ENCODE measurements at places on chromosomes 11 and 22.

DNA sequence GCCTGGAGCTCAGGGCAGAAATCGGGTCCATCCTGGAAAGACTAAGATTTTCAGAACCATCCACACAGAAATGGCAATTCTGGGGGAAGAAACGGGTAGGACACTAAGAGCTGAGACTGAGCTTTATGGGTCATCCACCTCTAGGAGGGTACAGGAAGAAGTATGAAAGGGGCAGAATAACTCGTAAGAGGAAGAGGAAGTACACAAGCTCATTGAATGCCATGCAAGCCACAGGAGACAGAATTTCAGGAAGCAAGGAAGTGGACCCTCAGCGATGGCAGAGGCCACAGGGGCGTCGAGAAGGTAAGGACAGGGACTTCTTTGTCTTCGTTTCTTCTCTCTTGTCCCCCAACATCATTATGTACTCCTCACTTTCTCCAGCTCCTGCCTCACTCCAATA lies 169.6 kb downstream of the MAML2 start:
- DNase-seq: no peak

DNA sequence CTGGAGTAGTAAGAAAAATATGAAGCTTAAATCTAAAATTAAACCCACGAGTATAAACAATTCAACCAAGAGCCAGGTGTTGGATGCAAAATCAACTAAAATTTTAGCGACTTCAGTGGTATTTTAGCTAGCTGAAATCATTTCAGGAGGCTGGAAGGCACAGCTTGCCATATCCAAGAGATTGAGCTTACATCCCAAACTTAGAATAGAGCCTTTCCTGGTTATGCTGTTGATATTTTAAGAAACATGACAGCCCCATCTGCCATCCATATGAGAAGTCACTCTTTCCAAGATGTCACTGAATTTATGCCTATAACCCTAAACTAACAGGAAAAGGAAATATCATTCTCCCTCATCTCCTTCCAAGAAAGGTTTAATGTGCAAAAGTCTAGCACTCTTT lies 334.0 kb downstream of the KCNA4 start:
- DNase-seq: no peak

DNA sequence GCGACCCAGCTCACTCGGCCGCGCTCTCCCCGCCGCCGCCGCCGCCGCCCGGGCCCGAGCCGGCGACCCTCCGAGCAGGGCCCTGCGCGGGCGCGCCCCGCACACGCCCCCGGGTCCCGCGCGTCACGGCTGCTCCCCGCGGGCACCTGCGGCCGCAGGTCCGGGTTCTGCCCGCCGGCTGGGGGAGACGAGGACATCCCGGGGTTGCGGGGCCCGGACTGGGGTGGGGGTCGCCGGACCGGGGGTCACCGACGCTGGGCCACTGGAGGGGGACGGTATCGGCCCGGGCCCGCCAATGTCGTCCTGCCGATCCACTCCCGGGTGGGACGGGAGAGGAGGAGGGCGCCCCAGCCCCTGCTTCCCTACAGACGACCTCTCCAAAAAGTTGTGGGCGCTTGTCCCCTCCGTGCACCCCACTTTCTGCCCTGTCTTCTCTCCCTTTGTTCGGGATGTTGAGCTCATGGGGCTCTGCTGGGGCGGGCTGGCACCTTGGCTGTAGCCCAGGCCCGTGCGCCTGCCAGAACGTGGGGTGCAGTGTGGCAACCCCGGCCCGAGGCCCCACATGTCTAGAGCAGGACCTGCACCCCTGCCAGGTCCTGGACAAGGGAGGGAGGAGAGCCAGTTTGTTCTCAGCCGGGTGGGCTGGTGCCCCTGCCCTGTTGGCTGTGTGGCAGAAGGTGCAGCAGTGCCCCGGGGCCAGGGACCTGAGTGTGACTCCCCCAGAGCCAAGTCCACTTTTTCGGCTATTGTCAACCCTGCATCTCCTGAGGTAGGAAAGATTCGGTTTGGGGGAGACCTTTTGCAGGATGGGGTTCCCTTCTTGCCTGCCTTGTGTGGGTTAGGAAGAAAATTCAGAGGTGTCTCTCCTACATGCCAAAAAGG lies 40.2 kb upstream of the CELSR1 start:
- DNase-seq: no peak

- DNase-seq: no peak
Measured at GRCh38 chr22:36422287-36423014, 34.7 kb upstream of the MYH9 start.

DNA sequence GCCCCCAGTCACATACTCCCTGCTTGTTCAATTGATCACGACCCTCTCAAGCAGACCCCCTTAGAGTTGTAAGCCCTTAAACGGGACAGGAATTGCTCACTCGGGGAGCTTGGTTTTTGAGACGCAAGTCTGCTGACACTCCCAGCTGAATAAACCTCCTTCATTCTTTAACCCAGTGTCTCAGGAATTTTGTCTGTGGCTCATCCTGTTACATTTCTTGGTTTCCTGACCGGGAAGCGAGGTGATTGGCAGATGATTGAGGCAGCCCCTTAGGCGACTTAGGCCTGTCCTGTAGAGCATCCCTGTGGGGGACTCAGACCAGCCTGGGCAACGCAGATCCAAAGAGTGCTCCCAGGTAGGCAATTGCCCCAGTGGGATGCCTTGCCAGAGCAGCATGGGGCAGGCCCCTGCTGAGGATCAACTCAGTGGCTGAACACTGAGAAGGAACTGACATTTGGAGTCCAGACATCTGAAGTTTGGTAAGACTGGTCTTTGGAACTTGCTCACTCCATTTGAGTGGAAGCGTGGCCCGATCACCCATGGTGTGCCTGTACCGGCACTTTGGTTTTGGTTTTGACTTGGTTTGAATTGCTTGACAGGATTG lies 51.5 kb downstream of the NEU3 start:
- DNase-seq: no peak

DNA sequence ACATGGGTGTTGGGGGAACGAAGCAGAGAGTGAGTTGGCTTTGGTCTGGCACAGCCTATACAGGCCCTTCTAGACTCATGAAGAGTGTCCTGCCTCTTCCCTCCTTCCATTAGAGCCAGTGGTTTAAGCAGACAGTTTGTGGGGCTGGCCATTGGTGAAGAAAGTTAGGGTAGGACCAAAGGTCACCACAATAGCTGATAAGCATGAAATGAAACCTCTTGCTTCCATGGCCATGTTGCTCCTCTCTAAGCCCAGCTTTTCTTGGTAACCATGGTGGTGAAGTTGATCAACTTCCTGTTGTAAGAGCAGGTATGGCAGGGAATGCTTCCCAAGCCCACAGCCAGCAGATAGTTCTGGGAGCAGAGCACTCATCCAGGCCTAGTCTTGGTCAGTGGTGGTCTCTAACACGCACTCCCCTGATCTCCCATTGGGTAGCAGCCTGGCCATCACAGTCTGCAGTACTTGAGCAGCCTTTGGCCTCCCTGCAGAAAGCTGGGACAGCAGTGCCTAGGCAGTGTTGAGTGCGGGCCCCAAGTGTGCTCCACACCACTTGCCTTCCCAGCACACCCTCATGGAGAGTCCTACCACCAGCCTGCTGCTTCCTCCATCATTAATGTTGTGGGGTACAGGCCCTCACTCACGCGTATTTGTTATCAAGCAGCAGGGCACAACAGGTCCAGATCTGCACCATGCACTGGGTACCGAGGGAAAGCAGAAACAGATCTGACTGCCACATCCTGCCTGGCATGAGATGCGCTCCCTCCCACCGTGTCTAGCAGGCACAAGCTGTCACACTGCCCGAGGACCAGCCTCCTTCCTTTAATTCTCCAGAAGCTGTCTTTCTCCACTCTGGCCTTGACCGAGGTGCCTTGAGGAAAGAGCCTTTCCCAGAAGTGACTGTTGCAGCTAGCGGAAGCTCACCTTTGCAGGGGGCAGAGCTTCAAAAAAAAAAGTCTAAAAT lies 65.8 kb upstream of the SUSD2 start:
- DNase-seq: no peak

DNA sequence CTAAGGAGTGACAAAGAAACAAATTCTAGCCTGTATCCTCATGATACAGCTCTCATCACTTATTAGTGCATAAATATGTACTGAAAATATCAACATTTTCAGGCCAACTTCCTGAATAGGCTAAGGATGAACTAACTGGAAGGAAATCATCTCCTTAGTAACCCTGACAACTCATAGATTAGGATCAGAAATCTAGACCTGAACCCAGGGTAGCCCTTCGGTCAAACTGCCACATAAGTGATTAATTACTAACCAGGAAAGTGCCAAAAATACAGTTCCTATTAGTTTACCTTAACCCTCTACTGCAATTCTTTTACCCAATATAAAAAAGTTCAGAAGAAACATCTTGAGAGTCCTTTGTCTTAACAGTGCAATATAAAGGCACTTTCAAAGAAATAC lies 40.0 kb downstream of the AMBRA1 start:
- no peak for DNase-seq

DNA sequence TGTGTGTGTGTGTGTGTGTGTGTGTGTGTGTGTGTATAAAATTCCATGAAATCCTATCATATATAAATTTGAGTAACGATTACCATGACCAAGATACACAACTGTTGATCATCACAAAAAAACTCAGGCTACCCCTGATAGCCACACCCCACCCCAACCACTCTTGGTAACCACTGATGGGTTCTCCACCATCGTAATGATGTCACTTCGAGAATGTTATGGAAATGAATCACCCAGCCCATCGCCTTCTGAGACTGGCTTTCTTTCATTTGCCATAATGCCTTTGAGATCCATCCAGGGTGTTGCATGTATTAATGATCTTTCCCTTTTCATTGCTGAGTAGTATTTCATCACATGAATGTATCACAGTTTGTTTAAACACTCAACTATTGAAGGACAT lies 496.0 kb downstream of the MIAT start:
- no peak for DNase-seq

DNA sequence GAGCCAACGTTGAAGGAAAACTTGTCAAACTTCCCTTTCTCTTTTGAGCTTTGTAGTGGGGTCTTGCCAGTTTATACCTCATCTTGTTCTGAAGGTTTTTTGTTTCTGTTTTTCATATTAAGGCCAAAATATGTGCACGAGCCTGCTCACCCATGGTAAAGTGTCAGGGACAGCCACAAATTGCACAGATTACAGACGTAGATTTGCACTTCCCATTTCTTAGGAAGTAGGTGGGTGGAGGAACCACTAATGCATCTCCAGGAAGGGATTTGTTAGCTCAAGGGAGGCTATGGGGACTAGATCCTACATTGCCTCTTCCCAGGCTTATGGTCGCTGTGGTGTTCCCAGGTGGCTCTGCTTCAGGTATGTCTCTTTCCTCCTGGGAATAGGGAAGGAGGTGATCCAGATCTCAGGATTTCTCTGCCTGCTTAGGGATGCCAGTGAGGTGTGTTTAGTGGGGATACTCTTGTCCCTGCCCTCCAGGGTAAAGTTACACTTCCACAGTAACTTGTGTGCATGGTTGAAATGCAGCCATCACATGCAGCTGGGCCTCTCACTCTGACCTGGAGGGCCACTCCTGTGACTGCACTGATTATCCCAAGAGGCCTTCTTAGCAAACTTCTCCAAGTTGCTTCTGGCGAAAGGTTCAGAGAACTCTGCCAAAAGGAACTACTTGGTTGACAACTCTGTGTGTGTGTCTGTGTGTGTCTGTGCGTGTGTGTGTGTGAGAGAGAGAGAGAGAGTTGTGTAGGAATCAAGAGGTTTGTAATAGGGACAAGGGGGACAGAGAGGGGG lies 9.8 kb downstream of the PPFIBP2 start:
- DNase-seq: no peak

GRCh38 chr11:8671193-8671612 lies 11.3 kb downstream of the TRIM66 start:
- no peak for DNase-seq

GRCh38 chr11:95154514-95154913 lies 64.9 kb downstream of the ENDOD1 start:
- peak; percentile 73 for DNase-seq

DNA sequence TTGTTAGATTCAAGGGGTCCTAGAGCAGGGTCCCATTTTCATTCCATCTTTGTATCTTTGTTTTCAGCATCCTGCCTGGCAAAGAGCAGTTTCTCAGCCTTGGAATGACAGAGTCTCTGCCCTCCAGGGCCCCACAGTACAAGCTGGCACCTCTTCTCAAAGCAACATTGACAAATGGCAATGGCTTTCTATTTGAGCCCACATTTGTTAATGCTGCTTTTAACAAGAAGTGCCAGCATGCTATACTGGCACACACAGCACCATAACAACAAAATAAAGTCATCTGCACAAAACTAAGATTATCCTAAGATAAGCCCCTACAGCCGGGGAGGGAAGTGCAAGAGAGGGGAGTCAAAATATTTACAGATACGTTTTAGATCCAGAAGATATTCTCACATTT lies 309.7 kb upstream of the C11orf87 start:
- DNase-seq: no peak

DNA sequence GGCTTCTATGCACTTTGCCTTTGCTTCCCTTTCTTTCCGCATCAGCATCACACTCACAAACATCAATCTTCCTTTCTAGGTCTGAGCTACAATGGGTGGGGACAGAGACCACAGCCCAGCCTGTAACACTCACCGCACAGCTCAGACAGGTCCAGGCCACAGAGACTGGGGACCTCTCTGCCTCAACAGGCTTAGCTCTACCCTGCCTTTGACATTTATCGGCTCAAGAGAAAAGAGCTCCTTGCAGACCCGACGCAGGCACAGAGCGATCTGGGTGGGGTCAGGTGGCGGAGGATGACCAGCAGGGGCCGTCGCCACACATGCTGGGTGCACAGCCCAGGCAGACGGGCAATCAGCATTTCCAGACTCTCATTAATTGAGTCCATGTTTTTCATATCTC lies 837.3 kb downstream of the TBC1D22A start:
- DNase-seq: no peak

DNA sequence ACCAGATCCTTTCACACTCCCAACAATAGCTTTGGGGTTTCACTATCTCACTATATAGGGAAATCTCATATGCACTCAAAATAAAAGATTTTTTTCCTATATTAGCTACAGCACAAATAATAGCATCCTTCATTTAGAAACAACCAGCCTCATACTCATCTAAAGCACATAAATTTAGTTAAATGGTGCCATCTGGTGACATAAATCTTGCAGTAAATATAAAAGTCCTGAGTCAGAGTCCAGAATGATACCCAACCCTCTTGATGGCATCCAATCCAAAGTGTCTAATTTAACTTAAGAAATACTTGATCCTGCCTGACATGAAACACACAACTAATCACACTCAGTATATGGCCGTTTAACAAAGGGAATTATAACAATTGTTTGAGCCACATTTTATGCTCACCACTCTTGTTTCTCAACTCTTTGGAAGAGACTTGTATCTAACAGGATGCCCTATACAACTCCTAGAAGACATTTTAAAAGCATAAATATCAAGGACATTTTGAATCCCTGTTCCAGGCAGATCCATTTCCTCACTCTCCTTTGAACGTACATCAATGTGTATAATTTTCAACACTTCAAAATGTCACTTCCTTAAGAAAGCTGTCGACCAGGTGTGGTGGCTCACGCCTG lies 36.2 kb downstream of the DLG2 start:
- no peak for DNase-seq

- no peak for DNase-seq
Measured at GRCh38 chr11:46160100-46160499, 38.8 kb upstream of the PHF21A start.

GRCh38 chr22:29689880-29690213 lies 30.0 kb upstream of the CABP7 start:
- no peak for DNase-seq

Data from CD4-positive, alpha-beta T cell treated with Interleukin-6 at 100 ng/mL for 8 hours (primary cell).